ENCODE measurements at places on chromosomes 6 and 20.

DNA sequence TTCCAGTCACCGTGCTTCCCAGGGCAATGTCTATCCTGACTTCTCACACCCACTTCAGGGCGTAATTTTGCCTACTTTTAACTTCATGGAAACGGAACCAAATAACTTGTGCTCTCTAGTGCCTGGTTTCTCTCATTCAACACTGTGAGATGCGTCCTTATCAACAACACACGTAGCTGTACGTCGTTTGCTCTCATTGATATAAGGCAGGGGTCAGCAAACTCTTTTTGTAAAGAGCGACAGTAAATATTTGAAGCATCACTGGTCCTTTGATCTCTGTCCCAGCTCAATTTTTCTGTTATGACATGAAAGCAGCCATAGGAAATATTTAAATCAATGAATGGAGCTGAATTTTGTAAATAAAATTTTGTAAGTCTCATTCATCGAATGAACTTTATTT lies 239.3 kb upstream of the KCNG1 start:
- no peak for DNase-seq

- peak; percentile 56 for DNase-seq
Observed at GRCh38 chr6:159978291-159979135, 9.6 kb downstream of the IGF2R start.

- no peak for DNase-seq
Observed at GRCh38 chr6:91140449-91140848, 553.6 kb upstream of the MAP3K7 start.

DNA sequence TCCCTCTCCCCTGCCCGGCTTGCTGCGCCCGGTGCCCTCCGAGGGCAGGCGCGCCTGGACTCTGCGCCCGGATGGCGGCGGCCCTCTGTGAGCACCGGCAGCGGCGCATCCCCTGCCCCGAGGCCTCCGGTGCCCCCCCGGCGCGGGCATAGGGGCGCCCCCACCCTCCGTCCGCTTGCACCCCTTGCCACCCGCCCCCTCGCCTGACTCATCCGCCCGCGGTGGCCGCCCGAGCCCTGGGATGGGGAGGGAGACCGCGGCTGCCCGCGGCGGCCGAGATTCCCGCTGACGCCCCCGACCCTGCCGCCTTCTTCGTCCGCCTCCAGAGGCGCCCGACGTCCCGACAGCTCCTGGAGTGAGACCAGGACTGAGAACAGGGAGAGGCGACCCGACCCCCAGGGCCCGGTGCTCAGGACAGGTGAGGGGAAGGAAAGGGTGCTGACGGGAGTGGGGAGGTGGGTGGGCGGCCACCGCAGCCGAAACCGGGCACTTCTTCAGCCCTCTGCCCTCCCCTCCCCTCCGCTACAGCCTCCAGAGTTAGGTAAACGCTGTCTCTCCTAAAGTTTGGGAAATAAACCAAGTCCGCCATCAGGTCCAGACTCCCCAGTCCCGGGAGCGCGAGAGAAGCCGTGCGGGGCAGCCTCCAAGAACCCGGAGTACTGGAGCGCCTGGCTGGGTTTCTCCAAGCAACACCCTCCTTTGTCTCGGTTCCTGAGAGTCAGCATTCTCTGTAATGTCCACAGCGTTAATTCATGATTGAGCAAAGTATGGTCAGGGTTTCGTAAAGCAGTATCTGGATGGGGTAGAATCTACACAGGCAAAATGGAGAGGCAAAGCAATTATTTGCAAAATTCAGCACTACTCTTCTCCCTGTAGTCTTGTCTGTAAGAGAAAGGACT lies 539 bp downstream of the TMEM200A start:
- peak; percentile 16 for DNase-seq

GRCh38 chr20:23441850-23442313 lies 2.4 kb downstream of the CSTL1 start:
- peak; percentile 66 for DNase-seq

DNA sequence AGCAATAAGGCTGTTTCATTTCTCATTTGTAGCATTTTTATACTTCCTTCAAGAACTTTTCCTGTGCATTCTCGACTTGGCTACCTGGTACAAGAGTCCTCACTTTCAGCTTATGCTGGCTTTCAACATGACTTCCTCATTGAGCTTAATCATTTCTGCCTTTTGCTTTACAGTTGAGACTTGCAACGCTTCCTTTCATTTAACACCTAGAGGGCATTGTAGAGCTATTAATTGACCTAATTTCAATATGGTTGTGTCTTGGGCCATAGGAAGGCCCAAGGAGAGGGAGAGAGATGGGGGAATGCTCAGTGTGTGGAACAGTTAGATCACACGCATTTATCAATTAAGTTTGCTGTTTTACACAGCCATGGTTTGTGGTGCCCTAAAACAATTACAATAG lies 37.2 kb downstream of the SLC22A2 start:
- DNase-seq: no peak

GRCh38 chr20:10415013-10415650 lies 18.9 kb downstream of the MKKS start:
- DNase-seq: no peak

DNA sequence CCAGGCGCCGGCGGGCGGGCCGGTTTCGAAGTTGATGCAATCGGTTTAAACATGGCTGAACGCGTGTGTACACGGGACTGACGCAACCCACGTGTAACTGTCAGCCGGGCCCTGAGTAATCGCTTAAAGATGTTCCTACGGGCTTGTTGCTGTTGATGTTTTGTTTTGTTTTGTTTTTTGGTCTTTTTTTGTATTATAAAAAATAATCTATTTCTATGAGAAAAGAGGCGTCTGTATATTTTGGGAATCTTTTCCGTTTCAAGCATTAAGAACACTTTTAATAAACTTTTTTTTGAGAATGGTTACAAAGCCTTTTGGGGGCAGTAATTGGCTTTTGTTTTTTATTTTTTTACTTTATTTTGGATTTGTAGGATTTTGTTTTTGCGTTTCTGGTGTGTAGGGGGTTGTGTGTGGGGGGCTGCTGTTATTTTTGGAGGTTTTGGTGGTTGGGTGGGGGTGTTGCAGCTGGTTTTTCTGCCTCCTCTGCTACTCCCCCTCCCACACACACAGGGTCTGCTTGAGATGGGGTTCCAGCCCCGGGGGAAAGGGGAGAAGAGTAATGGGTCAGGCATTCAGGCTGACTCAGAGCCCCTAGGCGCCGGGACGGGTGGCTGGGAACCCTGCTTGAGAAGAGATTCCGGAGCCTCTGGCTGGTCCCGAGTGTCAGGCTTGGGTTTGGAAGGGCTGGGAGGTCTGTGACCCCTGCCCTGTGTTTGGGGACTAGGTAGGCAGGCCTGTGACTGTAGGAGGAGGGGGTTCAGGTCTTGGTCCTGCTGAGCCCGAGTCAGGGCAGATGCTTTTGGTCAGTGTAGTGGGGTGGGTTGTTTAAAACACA lies 2.0 kb downstream of the CEBPB start:
- DNase-seq: peak; percentile 88

- DNase-seq: no peak
Observed at GRCh38 chr20:58586565-58587093, 64.5 kb upstream of the STX16 start.

GRCh38 chr20:54560357-54560756 lies 85.0 kb downstream of the DOK5 start:
- DNase-seq: no peak

GRCh38 chr6:142802124-142802523 lies 142.9 kb downstream of the HIVEP2 start:
- no peak for DNase-seq

DNA sequence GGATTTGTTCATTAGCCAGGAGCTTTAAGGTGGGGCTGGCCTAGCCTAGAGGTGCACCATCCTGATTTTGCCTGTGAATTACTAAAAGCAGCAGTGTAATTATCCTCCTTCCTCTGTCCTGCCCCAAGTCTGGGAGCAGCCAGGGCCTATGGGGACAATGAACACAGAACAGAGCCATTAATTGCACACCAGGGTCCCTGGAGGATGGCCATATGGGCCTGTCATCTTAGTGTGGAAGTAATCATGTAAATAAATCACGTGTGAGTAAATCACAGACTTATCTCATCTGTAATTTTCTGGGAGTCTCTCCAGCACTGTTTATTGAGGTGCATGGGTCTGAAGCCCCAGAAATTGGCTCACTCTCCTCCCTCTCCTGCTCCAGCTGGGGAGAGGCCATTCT lies 176.3 kb downstream of the LRFN2 start:
- DNase-seq: no peak

GRCh38 chr6:45979311-45979710 lies 36.3 kb downstream of the CLIC5 start:
- DNase-seq: no peak

GRCh38 chr6:33410711-33411631 lies at the start of gene PHF1:
Gene PHF1 (plus strand): TSS chr6:33411014. CDS start chr6:33412264, 1,250 bp downstream.
- peak; percentile 88 for DNase-seq

DNA sequence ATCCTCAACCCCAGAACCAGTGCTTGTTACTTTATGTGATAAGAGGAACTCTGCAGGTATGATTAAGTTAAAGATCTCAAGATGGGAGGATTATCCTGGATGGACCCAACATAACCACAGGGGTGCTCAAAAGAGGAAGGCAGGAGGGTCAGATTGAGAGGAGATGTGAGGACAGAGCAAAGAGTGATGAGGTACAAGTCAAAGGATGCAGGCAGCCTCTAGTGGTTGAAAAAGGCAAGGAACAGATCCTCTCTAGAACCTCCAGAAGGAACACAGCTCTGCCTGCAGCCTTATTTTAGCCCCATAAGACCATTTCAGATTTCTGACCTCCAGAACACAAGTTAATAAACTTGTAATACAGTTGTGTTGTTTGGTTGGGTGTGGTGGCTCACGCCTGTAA lies 41.2 kb downstream of the PDSS2 start:
- no peak for DNase-seq

DNA sequence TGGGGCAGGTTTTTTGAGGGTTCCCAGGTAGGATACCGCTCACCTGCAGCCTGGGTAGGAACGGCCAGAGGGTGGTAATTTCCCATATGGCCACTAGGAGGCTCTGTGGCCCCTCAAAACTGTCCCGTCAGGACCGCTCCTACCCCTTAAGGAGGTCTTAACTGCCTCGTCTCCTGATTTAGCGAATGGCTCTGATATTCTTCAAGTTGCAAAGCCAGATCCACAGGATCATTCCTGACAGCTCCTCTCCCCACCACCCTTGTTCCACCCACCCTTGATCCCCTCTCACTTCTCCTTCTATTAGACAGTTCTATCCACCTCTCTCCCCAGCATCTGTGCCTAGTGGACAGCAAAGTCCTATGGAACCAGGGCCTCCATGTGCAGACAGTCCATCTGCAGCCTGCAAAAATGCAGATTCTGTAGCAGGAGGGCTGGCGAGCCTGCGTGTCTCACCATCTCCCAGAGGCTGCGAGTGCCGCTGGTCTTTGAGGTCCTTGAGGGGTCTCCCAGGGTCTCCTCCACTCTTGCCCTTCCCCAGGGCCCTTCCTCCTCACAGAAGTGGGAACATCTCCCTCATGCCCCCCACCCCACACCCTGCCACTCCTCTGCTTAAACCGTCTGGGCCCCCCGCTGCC lies 34.3 kb upstream of the ZBP1 start:
- DNase-seq: peak; percentile 84

GRCh38 chr6:161151660-161152526 lies 122.0 kb downstream of the AGPAT4 start:
- DNase-seq: no peak

DNA sequence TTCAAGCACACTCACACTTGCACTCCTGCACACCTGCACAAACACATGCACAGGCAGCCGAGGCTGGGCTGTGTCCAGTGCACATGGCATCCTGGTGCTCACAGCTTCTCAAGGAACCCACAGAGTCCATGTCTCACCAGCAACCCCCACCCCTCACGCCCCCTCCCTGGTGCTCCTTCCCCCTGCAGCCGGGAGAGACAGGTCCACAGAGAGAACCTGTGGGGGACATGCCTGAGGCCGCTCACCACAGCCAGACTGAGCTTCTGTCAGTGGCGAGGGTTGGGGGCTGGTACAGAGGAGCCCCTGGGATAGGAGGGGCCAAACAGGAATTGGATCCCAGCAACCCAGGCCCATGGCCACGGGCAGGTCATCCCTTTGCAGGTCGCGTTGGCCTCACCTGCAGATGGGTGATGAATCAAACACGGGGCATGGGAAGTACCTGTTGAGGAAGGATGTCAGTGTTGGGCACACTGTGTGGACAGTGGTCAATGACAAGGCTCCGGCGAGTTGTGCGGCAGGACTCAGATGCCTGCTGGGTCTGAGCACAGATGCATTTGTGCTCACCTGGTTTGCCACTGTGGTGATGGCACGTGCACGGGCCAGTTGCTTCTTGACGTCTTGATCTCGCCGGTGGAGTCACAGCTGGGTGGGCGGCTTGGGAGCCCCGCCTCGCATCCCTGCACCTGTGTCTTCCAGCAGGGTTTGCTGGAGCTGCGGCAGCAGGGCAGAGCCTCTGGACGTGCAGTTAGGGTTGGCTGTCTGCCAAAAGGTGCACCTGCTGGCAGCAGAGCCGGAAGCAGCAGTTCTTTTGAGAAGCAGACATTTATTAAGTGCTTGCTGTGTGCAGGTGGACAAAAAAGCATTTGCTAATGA lies 113.0 kb downstream of the ERMARD start:
- no peak for DNase-seq

- peak; percentile 81 for DNase-seq
Observed at GRCh38 chr6:99746261-99746895, 139.7 kb downstream of the PRDM13 start.

- DNase-seq: no peak
Observed at GRCh38 chr6:169527306-169527705, 174.5 kb downstream of the WDR27 start.

DNA sequence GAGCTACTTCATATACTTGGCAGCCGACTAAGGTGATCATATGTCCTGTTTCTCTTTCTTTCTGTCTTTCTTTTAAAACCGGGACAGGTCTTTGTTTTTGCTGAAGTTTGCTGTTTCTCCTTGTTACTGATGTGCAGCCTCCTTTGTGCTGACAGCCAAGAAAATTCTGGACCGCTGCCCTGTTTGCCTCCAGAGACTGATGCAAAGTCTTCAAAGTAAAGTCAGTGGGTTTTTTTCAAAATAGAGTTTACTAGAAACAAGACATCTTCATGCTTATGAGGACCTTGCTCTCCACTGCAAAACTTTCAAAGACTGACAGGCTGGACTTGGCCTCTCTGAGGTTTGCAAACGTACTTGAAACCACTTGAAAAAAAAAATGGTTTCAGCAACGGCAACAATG lies 510.5 kb upstream of the MAP3K7 start:
- no peak for DNase-seq

GRCh38 chr6:15344831-15345230 lies 99.0 kb downstream of the JARID2 start:
- no peak for DNase-seq

DNA sequence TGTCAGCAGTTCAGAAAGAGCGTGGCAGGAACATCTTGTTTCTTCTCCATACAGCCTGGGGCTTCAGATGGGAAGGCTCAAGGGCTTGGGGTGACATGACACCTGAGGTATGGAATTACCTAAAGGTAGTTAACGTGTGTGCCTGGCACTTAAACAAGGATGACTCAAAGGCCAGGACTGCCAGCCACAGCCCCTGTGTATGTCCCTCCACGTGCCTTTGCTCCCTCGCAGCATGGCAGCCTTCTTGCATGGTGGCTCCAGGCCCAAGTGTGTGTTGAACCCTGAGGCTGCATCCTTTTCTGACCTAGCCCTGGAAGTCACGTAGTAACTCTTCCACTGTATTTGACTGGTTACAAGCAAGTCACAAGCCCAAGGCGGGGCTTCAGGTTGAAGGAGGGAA lies 33.6 kb upstream of the MYL9 start:
- DNase-seq: no peak
